ENCODE measurements at places on chromosomes 2 and 18. TPM values are rescaled to one million over a fixed set of nuclear protein-coding genes. Genes with fewer than 3 reads are reported as not detected.

DNA sequence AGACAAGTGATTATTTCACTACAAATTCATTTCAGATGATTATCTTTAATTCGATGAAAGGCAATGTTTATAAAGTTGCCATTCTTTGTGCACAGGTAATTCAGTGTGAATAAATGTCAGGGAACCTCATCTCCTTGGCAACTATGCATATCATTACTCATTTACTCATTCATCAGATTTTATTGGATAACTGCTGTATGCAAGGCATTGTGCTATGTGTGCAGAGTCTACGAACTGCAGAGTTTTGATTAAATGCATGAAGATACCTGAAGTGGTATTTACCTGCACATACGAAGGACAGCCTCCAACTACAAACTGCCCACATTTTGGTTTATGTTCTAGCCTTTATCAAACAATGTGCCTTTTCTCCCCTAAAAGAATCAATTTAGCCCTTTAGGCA is 3.5 kb downstream of the RND3 start:
- no peak for DNase-seq

MC2R gene
- not detected for total RNA-seq

DNA sequence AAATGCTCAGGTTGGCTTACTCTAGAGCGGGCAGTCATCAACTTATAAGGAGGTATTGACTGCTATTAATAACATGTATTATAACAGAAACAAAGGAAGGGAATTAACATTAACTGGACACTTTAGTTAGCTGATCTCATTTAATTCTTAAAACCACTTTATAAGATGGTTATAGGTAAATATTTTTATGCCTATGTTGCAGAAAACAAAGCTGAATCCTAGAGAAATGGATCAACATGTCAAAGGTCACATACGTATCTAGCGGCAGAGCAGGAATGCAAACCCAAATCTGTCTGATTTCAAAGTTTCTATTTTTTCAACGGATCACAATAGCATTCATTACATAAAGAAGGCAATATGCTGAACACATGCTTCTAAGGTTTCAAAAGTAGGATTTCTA is 200.0 kb downstream of the PDE1A start:
- no peak for DNase-seq

- DNase-seq, result no peak
Observed at GRCh38 chr18:61949946-61950345, 57.1 kb upstream of the RNF152 start.

CCDC74B gene
- 0.54 TPM for total RNA-seq

BCL2 gene
- 7.5 TPM for total RNA-seq

FOXI3 gene
- not detected for total RNA-seq

- no peak for DNase-seq
Observed at GRCh38 chr2:229815858-229816257, 101.5 kb upstream of the DNER start.

DNA sequence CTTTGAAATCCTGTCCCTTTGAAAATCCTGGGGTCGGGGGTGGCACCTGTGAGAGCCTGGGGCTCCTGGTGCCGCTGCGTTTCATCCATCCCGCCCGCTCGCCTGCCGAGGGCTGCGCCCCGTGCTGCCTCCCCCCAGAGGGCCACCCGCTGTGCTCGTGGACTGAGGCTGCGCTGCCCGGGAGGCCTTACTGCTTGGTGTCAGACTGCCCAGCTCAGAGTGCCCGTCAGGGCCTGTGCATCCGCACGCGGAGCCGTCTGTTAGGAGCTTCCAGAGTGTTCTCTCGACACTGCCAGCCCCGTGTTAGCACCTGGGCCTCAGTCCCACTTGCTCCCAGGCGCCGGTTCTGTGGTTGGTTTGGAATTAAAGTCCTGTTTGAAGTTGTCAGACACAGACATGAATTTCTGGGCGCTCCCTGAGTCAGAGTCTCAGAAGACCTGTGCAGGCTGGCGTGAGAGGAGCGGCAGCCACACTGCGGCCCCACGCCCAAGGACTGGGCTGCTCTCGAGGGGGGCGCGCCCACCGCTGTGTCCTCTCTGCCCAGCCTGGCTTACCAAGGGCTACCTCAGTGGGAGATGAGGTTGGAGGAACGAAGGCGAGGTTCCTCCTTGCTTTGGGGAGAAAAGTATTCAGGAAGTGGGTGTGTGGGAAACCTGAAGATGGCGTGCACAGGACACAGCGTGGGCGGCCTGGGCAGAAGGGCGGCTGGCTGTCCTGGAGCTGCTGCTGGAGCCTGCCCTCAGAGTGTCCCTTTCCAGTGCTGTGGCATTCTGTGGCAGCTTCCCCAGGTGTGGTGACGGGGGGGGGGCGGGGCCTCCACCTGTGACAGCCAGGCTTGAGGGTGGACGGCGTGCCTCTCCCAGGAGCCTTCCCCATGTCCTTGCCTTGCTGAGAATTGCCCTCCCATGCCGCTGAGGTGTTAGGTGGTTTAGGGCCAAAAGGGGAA is 14.1 kb downstream of the DTYMK start:
- DNase-seq, result no peak

OXER1 gene
- total RNA-seq, result not detected

CPO gene
- total RNA-seq, result not detected

- no peak for DNase-seq
Observed at GRCh38 chr2:12778811-12779579, 62.3 kb downstream of the TRIB2 start.

- DNase-seq, result no peak
Observed at GRCh38 chr18:63844254-63844653, 43.3 kb upstream of the SERPINB2 start.

TTC21B gene
- 12.0 TPM for total RNA-seq

SLC23A3 gene
- 0.92 TPM for total RNA-seq

- DNase-seq, result peak; percentile 79
Observed at GRCh38 chr2:29014811-29015421, 33.8 kb downstream of the TOGARAM2 start.

- DNase-seq, result no peak
Observed at GRCh38 chr2:148512501-148512900, 132.1 kb upstream of the EPC2 start.

DNA sequence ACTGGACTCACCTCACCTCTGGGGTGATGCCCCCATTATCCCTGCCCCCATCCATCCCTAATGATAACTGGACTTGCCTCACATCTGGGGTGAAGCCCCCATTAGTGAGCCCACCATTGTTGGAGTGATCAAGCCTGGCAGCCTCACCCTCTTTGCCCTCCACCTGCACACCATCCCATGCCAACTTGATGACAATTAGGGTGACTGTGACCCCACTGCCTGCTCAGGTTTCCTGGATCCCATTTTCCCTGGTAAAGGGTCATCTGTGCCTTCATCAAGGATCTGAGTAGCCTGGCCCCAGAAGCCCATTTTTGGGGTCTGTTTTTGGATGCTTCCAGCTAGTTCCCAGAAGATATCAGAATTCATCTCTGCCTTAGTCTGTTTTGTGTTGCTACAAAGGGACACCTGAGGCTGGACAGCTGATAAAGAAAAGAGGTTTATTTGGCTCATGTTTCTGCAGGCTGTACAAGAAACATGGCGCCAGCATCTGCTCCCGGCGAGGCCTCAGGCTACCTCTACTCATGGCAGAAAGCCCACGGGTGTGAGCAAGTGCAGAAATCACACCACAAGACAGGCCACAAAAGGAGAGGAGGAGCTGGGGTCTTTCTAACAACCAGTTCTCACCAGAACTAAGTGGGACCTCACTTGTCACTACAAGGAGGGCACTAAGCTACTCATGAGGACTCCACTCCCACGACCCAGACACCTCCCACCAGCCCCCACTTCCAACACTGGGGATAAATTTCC is 196.4 kb upstream of the TWIST2 start:
- DNase-seq, result no peak

GRCh38 chr18:22998344-22998743 is 65.2 kb downstream of the RBBP8 start:
- DNase-seq, result no peak

MYO3B gene
- not detected for total RNA-seq

DNA sequence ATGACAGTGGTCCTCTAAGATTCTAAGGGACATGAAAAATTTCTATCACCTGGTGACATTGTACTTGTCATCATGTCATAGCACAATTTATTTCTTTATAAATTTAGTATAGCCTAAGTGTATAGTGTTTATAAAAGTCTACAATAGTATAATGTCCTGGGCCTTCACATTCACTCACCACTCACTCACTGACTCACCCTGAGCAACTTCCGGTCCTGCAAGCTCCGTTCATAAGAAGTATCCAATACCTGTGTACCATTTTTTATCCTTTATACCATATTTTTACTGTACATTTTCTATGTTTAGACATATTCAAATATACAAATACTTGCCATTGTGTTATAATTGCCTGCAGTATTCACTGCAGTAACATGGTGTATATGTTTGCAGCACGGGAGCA is 72.8 kb upstream of the DSEL start:
- no peak for DNase-seq

PSME4 gene
- 58.4 TPM for total RNA-seq

Measured in heart left ventricle (tissue), 16 donors.